ENCODE measurements at places on chromosomes 16 and 17. TPM values are rescaled to one million over a fixed set of nuclear protein-coding genes. Genes with fewer than 3 reads are reported as not detected.
A peak's percentile ranks its signal among the peaks of the same experiment; 100 is the strongest.

DNA sequence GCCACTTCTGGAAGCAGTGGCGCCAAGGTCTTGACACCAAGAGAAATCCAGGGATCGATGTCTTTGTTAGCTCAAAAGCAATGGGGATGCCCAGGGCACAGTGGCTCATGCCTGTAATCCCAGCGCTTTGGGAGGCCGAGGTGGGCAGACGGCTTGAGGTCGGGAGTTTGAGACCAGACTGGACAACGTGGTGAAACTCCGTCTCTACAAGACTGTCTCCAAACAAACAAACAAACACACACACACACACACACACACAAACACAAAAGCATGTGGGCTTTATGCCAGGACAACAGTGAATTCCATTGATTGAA lies 22.4 kb upstream of the FAAP100 start:
- no peak overlapping the region for H3K27ac ChIP-seq
- no peak overlapping the region for H3K4me3 ChIP-seq
- no peaks in the 10 kb centered on the region for H3K27me3 ChIP-seq
- DNase-seq: no peak
- peaks cover 43% of the 10 kb centered on the region for H3K36me3 ChIP-seq

GRCh38 chr17:39980351-39981206 lies at the start of gene PSMD3:
Gene PSMD3, plus strand, starts transcription at chr17:39980807. Its CDS starts 164 bp downstream, at chr17:39980971.
- peaks cover 18% of the 10 kb centered on the region for H3K36me3 ChIP-seq
- H3K4me1 ChIP-seq: peaks cover 38% of the 10 kb centered on the region
- H3K27me3 ChIP-seq: no peaks in the 10 kb centered on the region
- peak; percentile 99 for DNase-seq

DNA sequence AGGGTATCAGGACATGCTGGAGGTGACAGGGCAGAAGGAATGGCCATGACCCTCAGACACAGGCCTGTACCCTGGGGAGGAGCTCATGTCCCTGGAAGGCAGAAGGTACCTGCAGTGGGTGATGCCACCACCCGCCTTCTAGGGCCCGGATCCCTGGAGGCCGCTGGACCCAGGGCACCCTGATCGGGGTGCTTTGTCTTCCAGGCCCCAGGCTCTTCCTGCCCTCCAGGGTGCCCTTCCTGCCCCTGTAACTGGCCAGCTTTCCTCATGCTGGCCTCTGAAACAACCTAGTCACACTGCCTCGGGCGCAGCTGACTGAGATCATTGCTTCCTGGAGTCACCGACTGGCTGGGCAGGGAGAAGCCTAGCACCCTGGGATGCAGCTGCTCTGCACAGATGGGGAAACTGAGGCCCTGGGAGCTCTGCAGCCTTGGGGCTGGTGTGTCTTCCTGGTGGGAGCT lies 5.8 kb downstream of the ADCY7 start:
- H3K4me3 ChIP-seq: no peak overlapping the region
- no peak overlapping the region for H3K27ac ChIP-seq
- peaks cover 9% of the 10 kb centered on the region for H3K4me1 ChIP-seq
- H3K27me3 ChIP-seq: no peaks in the 10 kb centered on the region

GRCh38 chr17:80328634-80329380 lies 68.2 kb downstream of the RNF213 start:
- H3K27me3 ChIP-seq: no peaks in the 10 kb centered on the region
- no peaks in the 10 kb centered on the region for H3K4me1 ChIP-seq
- H3K36me3 ChIP-seq: peaks cover 96% of the 10 kb centered on the region

GRCh38 chr16:82331397-82331796 lies 161.4 kb upstream of the MPHOSPH6 start:
- no peak for DNase-seq
- H3K4me3 ChIP-seq: no peak overlapping the region
- H3K4me1 ChIP-seq: no peaks in the 10 kb centered on the region
- H3K36me3 ChIP-seq: no peaks in the 10 kb centered on the region
- H3K27me3 ChIP-seq: peaks cover 4% of the 10 kb centered on the region

- H3K27me3 ChIP-seq: peaks cover 22% of the 10 kb centered on the region
- no peak overlapping the region for H3K27ac ChIP-seq
- H3K36me3 ChIP-seq: peaks cover 50% of the 10 kb centered on the region
- no peak overlapping the region for H3K4me3 ChIP-seq
Measured at GRCh38 chr17:81000334-81000630, 8.6 kb downstream of the CHMP6 start.

- peaks cover 28% of the 10 kb centered on the region for H3K36me3 ChIP-seq
- no peak for DNase-seq
- no peak overlapping the region for H3K4me3 ChIP-seq
- H3K27me3 ChIP-seq: no peaks in the 10 kb centered on the region
Measured at GRCh38 chr17:80849119-80849518, 142.5 kb upstream of the CHMP6 start.

DNA sequence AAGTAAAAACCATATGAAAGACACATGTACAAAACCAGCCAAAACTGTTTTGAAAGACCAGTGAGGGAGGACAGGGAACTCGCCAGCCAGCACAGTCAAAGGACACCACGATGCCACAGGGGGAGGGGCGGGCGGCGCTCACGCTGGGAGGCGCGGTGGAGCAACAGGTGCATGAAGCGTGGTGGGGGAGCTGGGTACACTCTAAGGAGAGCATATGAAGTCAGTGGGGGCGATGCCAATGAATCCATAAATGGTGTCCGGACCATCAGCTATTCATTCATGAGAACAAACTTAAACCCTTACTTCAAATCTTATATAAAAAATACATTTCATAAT lies 101.0 kb upstream of the DNAH17 start:
- H3K27ac ChIP-seq: no peak overlapping the region
- peaks cover 70% of the 10 kb centered on the region for H3K36me3 ChIP-seq
- DNase-seq: no peak
- H3K4me3 ChIP-seq: no peak overlapping the region
- H3K27me3 ChIP-seq: no peaks in the 10 kb centered on the region
- H3K4me1 ChIP-seq: peaks cover 26% of the 10 kb centered on the region

- no peaks in the 10 kb centered on the region for H3K27me3 ChIP-seq
- H3K4me1 ChIP-seq: peaks cover 20% of the 10 kb centered on the region
- DNase-seq: no peak
- H3K27ac ChIP-seq: no peak overlapping the region
Measured at GRCh38 chr16:71464231-71464630, 2.2 kb upstream of the ZNF23 start.

- no peak for DNase-seq
- H3K4me3 ChIP-seq: no peak overlapping the region
- H3K27ac ChIP-seq: no peak overlapping the region
- H3K4me1 ChIP-seq: peaks cover 18% of the 10 kb centered on the region
- H3K27me3 ChIP-seq: no peaks in the 10 kb centered on the region
Measured at GRCh38 chr16:57469917-57470470, 7.5 kb downstream of the POLR2C start.

The SYCE1L gene
- not detected for total RNA-seq

DNA sequence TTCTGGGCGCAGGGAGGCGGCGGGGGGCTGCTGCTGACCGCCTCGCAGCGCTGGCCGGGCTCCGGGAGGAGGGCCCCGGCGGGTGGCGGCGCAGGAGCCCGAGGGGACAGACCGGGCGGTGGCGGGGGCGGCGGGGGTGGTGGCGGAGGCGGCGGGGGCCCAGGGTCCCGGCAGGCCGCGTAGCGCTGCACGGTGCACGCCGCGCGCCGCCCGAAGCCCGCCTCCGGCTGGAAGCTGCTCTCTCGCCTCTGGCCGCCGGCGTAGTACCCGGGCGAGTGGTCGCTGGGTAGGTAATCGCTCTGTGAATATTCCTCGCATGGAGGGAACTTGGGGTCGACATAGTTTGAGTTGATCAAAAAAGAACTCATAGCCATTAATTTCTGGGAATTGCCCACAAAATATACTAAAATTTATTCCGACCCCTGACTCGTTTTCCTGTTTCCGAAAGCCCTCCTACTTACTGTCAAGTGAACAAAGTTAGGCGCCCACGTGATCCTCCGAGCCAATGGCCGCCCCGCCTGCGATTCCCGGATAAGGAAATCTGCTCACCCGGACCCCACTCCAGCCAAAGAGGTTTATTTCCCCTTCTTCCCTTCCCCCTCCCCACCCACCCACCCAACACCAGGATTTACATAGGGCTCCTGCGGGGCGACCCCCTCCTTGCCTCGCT lies at the start of gene HOXB4:
Gene HOXB4, minus strand, starts transcription at position 405 of the 670 bp plus-strand sequence. Its CDS starts 31 bp downstream, at position 374.
- H3K4me1 ChIP-seq: peaks cover 79% of the 10 kb centered on the region
- DNase-seq: peak; percentile 95
- H3K27me3 ChIP-seq: peaks cover 6% of the 10 kb centered on the region
- H3K4me3 ChIP-seq: peak within 1 kb of the TSS; percentile 69
- no peaks in the 10 kb centered on the region for H3K36me3 ChIP-seq

- H3K27me3 ChIP-seq: peaks cover 72% of the 10 kb centered on the region
- H3K36me3 ChIP-seq: no peaks in the 10 kb centered on the region
- no peak overlapping the region for H3K27ac ChIP-seq
- no peaks in the 10 kb centered on the region for H3K4me1 ChIP-seq
Measured at GRCh38 chr16:86076606-86077005, 177.6 kb downstream of the IRF8 start.

All from suprapubic skin (tissue), 4 donors.